ENCODE measurements at places on chromosomes 13 and 19. TPM values are rescaled to one million over a fixed set of nuclear protein-coding genes. Genes with fewer than 3 reads are reported as not detected.

The ADAT3 gene
- 5.9 TPM for polyA plus RNA-seq

The TLE6 gene
- polyA plus RNA-seq = not detected

The SIGLEC9 gene
- polyA plus RNA-seq = 0.46 TPM

The SLITRK1 gene
- not detected for polyA plus RNA-seq

The PPM1N gene
- 4.0 TPM for polyA plus RNA-seq

The MAP4K1 gene
- polyA plus RNA-seq = 79.0 TPM

DNA sequence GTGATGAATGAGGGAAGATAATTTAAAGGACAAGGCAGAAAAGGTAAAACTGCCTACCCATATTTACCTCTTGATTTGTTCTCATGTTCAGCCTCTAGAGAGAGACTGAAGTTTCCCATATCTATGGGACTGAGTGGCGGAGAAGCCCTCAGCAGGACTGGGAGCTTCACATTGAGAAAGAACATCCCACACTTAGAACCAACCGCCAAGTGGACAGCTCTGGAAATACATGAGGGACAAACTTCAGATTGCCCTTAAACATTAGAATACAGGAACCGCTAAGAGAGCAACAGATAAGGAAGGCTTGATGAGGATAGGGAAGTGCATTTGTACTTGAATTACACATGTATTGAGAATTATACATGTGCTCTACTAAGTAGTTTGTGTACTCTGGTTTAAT, 316.0 kb upstream of the MIR17HG start:
- no peaks in the 10 kb centered on the region for H3K27me3 ChIP-seq
- no peaks in the 10 kb centered on the region for H3K36me3 ChIP-seq
- H3K4me1 ChIP-seq = no peaks in the 10 kb centered on the region
- no peak overlapping the region for H3K4me3 ChIP-seq
- H3K27ac ChIP-seq = no peak overlapping the region

- H3K4me3 ChIP-seq = no peak overlapping the region
- no peak for DNase-seq
- H3K36me3 ChIP-seq = no peaks in the 10 kb centered on the region
- H3K27ac ChIP-seq = no peak overlapping the region
- H3K4me1 ChIP-seq = peaks cover 2% of the 10 kb centered on the region
Measured at GRCh38 chr13:48161530-48162179, 66.8 kb upstream of the MED4 start.

- no peak for DNase-seq
- H3K4me3 ChIP-seq = peak overlapping the region; percentile 62
- H3K27ac ChIP-seq = peak overlapping the region; percentile 78
- H3K36me3 ChIP-seq = no peaks in the 10 kb centered on the region
- H3K4me1 ChIP-seq = peaks cover 43% of the 10 kb centered on the region
- no peaks in the 10 kb centered on the region for H3K27me3 ChIP-seq
Measured at GRCh38 chr13:43054803-43055802, 31.7 kb downstream of the DNAJC15 start.

GRCh38 chr19:543910-544608, at the start of gene GZMM:
GZMM (plus strand) TSS chr19:544053; CDS start chr19:544072, 19 bp downstream.
- H3K27ac ChIP-seq = peak within 1 kb of the TSS; percentile 88
- H3K4me1 ChIP-seq = peaks cover 5% of the 10 kb centered on the region
- no peaks in the 10 kb centered on the region for H3K27me3 ChIP-seq
- H3K4me3 ChIP-seq = peak within 1 kb of the TSS; percentile 70

DNA sequence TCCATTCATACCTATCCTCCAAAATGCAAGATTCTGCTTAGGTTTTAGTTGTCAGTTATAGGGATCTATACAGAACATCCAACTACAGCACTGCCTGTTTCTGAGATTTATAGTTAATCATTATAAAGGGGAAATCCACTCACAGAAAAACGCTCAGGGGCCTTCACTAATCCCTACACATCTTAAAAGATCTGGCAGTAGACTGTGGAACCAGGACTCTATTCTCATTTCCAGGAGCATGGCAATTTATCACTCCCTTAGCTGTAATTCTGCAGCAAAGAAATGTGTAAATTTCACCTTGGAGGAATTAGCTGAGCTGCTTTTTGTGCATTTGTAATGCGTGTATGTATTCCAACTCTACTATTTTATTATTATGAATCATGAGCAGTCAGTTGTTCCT, 1128.1 kb upstream of the PRR20A start:
- no peak for DNase-seq
- no peaks in the 10 kb centered on the region for H3K36me3 ChIP-seq
- H3K27me3 ChIP-seq = no peaks in the 10 kb centered on the region
- no peaks in the 10 kb centered on the region for H3K4me1 ChIP-seq
- no peak overlapping the region for H3K27ac ChIP-seq

- H3K27ac ChIP-seq = no peak overlapping the region
- no peaks in the 10 kb centered on the region for H3K36me3 ChIP-seq
- no peaks in the 10 kb centered on the region for H3K27me3 ChIP-seq
Measured at GRCh38 chr19:30566681-30567420, 194.7 kb downstream of the ZNF536 start.

DNA sequence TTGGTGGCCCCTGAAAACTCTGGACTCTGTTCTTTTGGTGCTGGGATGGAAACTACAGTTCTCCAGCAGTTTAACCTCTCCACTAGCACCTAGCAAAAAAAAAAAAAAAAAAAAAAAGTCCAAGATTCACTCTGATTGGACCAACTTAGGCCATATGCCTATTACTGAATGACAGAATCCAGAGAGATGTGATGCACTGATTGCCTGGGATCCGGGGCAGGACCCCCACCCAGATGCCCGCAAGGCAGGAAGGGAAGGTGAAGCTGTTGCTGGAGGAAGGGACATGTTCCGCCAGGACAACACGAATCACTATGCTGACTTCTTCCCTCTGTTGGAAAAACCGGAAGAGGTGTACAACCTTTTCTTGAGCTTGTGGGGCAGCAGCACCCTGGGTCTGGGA, 152.5 kb upstream of the ZNF536 start:
- H3K4me1 ChIP-seq = no peaks in the 10 kb centered on the region
- peaks cover under 1% of the 10 kb centered on the region for H3K27me3 ChIP-seq
- no peaks in the 10 kb centered on the region for H3K36me3 ChIP-seq
- no peak overlapping the region for H3K27ac ChIP-seq
- no peak for DNase-seq

- no peaks in the 10 kb centered on the region for H3K27me3 ChIP-seq
- DNase-seq = peak; percentile 30
- no peaks in the 10 kb centered on the region for H3K4me1 ChIP-seq
- no peak overlapping the region for H3K27ac ChIP-seq
Measured at GRCh38 chr19:3852614-3853254, 16.1 kb downstream of the ZFR2 start.

DNA sequence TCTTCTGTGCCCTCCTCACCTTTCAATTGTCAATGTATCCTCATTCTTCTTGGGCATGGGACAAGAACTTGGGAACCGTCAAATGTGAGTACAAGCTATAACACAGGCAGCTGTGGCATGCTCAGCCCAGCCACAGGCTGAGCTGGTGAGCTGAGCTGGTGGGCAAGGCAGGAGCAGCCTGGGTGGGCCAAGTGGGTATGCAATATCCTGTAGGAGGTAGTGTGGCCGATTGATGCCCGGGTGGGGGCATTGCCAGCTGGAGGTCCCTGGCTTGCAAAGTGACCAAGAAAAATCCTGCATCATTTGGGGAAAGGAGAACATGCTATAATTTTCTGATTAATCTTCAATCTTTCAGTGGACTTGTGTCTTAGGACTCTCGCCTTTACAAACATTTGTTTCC, 507.2 kb upstream of the SLC10A2 start:
- H3K4me1 ChIP-seq = no peaks in the 10 kb centered on the region
- no peak for DNase-seq
- H3K36me3 ChIP-seq = no peaks in the 10 kb centered on the region

DNA sequence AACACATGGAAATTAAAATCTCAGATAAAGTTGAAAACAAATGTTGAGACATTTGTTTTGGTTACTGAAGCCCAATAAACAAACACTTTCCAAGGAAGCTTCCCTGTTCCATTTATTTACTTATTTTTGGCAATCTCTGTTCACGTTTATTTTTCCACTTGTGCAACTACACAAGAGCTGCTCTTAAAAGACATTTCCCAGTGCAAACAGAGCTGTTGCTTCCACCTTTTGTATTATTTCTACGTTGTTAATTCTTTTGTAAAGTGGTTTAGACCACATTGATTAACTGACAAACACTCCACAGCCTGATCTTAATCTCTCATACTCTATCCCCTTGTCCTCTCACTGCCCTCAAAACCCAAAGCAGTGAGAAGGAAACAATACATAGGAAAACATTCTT, 757.6 kb downstream of the LIG4 start:
- no peak overlapping the region for H3K27ac ChIP-seq
- no peaks in the 10 kb centered on the region for H3K27me3 ChIP-seq
- no peaks in the 10 kb centered on the region for H3K4me1 ChIP-seq
- H3K36me3 ChIP-seq = no peaks in the 10 kb centered on the region
- no peak overlapping the region for H3K4me3 ChIP-seq

DNA sequence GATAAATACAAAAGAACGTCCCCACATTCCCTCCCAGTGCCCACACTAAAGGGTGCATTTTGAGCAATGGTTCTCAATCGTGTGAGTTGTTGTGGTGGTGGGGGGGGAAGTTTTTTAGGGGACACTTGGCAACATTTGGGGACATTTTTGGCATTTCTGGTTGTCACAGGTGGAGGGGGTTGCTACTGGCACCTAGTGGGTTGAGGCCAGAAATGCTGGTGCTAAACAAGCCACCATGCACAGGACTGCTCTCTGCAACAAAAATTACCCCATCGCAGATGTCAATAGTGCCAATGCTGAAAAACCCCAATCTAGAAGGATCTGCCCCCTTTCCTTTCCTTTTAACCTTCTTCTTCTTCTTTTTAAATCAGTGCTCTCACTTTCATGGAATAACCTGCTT, 453.3 kb downstream of the TSHZ3 start:
- H3K4me3 ChIP-seq = no peak overlapping the region
- H3K4me1 ChIP-seq = no peaks in the 10 kb centered on the region
- no peaks in the 10 kb centered on the region for H3K36me3 ChIP-seq
- H3K27me3 ChIP-seq = no peaks in the 10 kb centered on the region
- no peak overlapping the region for H3K27ac ChIP-seq

- no peaks in the 10 kb centered on the region for H3K27me3 ChIP-seq
- no peak for DNase-seq
- no peaks in the 10 kb centered on the region for H3K4me1 ChIP-seq
Measured at GRCh38 chr19:19651076-19651475, 7.6 kb upstream of the GMIP start.

Measured in naive thymus-derived CD4-positive, alpha-beta T cell (primary cell).